ENCODE measurements at places on chromosomes 11 and 22.
A peak's percentile ranks its signal among the peaks of the same experiment; 100 is the strongest.

- H3K4me1 ChIP-seq, result no peaks in the 10 kb centered on the region
- H3K27ac ChIP-seq, result no peak overlapping the region
- H3K36me3 ChIP-seq, result no peaks in the 10 kb centered on the region
- H3K4me3 ChIP-seq, result no peak overlapping the region
- no peaks in the 10 kb centered on the region for H3K27me3 ChIP-seq
Measured at GRCh38 chr22:48173061-48173772, 1410.8 kb downstream of the TBC1D22A start.

DNA sequence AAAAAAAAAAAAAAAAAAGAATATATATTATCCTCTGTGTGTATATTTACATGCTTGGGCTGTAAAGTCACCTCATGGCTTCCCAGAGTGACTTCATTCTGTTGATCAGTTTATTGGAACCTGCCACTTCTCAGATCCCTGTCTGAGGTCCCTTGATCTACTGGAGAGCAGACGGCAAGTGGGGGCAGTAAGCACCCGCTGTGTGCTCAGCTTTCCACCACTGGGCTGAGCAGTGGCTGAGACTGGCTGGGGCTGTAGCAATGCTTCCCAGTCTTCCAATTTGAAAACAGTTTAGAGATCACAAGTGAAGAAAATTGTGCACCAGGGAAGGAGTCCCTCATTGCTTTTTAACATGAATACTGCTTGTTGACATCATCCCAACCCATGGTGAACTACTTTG is 6.9 kb upstream of the RBM4B start:
- no peak overlapping the region for H3K27ac ChIP-seq
- no peak overlapping the region for H3K4me3 ChIP-seq
- DNase-seq, result no peak

GRCh38 chr11:12716816-12717215 is 42.6 kb downstream of the TEAD1 start:
- no peaks in the 10 kb centered on the region for H3K4me1 ChIP-seq
- H3K36me3 ChIP-seq, result no peaks in the 10 kb centered on the region
- no peak for DNase-seq
- H3K27me3 ChIP-seq, result no peaks in the 10 kb centered on the region
- no peak overlapping the region for H3K27ac ChIP-seq

DNA sequence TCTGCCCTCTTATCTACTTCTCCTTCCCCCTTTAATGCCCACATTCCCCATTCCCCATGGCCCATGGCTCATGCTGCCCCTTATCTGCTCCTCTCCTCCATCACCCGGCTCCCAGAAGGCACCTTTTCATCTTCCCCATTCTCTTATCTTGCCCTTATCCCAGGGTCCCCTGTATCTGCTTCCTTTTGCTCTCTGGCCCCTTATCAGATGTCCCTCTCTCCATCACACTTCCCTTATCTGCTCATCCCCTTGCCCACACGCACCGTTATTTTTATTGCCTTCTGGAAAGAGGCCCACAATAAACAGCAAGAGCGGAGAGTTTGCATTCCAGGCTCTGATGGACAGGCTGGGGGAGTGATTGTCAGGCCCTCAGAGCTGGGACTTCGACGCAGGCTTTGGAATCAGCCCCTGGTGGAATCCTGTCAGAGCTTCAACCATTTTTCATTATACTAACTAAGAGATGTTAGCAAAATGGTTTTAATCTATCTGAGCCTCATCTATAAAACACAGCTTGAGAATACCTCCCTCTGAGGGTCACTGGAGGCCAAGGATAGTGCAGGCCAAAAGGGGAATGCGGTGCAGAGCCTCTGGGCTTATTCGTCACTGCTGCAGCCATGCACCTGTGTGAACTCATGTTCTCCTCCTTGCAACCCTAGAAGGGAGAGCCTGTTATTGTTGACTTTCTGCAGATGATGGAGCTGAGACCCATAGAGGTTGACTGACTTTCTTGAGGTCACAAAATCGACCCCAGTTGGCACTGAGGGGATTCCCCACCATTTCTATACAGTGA is 37.0 kb upstream of the LRRC55 start:
- H3K4me3 ChIP-seq, result no peak overlapping the region
- no peaks in the 10 kb centered on the region for H3K4me1 ChIP-seq
- H3K36me3 ChIP-seq, result no peaks in the 10 kb centered on the region
- H3K27me3 ChIP-seq, result no peaks in the 10 kb centered on the region

DNA sequence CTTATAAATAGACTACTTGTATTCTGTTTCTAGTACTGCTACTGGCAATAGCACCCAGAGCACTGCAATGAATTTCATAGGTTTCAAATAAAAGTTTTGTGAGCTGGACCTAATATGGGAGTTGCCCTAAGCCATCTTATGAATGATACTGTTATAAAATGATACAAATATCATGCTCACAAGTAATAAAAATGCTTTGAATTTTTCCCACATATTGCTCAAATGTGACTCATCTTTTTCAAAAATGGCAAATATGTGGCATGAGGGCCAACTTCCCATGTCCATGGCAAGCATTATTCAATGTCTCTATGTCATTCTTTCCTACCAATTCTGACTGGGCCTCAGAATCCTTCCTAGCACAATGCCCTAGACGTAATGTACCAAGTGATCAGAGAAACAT is 137.6 kb downstream of the TRPC6 start:
- no peak overlapping the region for H3K27ac ChIP-seq
- DNase-seq, result no peak
- no peaks in the 10 kb centered on the region for H3K27me3 ChIP-seq
- H3K4me3 ChIP-seq, result no peak overlapping the region
- no peaks in the 10 kb centered on the region for H3K36me3 ChIP-seq

GRCh38 chr11:57868491-57868890 is 106.9 kb downstream of the CTNND1 start:
- H3K4me1 ChIP-seq, result no peaks in the 10 kb centered on the region
- H3K27me3 ChIP-seq, result no peaks in the 10 kb centered on the region
- no peaks in the 10 kb centered on the region for H3K36me3 ChIP-seq
- H3K4me3 ChIP-seq, result no peak overlapping the region
- no peak overlapping the region for H3K27ac ChIP-seq

DNA sequence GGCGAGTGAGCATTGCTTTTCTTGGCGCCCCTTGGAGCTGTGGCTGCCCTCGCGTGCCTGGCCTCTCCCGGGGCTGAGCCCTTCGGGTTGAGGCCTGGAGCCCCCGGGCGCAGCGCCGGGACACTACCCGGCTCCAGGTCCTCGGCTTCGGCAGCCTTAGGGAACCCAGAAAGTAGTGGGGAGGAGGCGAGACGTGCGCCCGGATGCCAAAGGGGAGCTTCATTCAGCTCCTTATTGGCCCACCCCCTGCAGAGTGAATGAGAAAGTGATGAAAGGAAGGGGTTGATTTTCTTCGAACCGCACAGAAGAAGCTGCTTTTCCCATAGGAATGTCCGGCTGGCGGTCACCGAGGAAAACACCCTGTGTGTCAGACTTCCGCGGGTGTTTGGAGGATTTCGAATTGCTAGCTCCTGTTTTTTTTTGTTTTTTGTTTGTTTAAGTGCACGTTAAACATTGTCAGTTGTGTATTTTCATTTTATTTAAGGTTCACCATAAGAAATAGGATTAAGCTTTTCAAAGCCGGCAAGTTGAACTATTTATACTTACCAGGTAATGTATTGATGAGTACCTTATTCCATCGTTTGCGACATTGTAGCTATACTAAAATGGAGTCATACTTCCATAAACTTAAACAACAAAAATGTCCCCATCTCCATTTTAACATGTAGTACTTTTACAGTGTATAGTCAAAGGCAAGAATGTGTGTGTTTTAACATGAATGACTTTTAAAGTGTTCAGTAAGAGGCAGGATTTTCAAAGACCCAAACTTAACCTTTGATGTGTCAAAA is 841 bp upstream of the EIF4G2 start:
- H3K4me1 ChIP-seq, result no peaks in the 10 kb centered on the region
- peak overlapping the region; percentile 72 for H3K27ac ChIP-seq
- peak; percentile 83 for DNase-seq
- no peaks in the 10 kb centered on the region for H3K27me3 ChIP-seq
- peak overlapping the region; percentile 29 for H3K4me3 ChIP-seq

- no peaks in the 10 kb centered on the region for H3K36me3 ChIP-seq
- no peaks in the 10 kb centered on the region for H3K27me3 ChIP-seq
- peaks cover 1% of the 10 kb centered on the region for H3K4me1 ChIP-seq
Measured at GRCh38 chr11:11177156-11177808, 175.8 kb downstream of the CSNK2A3 start.

- no peaks in the 10 kb centered on the region for H3K36me3 ChIP-seq
- H3K27ac ChIP-seq, result no peak overlapping the region
- H3K4me1 ChIP-seq, result no peaks in the 10 kb centered on the region
Measured at GRCh38 chr11:45715418-45715817, 50.0 kb upstream of the CHST1 start.

DNA sequence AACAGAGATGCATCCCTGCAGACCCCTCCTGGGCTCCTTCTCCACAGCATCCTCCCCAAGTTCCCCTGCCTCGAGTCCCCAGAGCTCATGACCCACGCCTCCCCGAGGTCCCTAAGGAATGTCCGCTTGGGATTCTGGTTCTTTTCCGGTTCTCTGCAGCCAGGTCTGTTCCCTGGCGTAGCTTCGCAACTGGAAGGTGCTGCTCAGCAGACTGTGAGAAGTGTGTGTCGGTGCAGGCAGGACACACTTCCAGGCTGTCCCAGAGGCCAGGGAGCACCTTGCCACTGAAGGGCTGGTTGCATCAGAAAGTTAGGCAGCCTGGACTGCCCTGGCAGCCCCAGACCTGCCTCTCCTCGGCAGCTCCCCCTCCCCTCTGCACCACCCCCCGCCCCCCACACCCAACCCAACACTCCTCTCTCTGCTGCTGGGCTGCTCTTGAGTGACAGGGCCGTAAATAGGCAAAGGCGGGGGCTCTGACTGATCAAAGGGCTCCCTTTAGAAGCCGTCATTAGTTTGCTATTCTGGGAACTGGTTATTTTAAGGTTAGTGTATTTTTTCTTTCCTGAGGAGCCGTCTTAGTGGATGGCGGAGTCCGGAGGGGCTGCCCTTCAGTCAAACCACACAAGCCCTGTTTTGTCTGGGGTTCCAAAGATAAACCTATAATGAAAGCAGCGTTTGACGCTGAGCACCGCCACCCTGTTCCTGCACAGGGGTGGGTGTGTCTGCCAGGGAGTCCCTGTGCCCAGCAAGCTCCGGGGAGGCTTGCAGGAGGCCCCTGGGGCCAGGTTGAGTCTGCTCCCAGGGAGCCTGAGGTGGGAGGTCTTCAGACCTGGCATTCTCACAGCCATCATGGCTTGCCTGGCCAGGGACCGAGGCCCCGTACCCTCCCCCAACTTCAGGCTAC is 88.6 kb upstream of the KCNQ1OT1 start:
- no peaks in the 10 kb centered on the region for H3K27me3 ChIP-seq
- no peaks in the 10 kb centered on the region for H3K36me3 ChIP-seq
- H3K27ac ChIP-seq, result no peak overlapping the region
- DNase-seq, result no peak

All from aorta (tissue), 5 donors.